ENCODE measurements at places on chromosomes 3 and 15. TPM values are rescaled to one million over a fixed set of nuclear protein-coding genes. Genes with fewer than 3 reads are reported as not detected.

DNA sequence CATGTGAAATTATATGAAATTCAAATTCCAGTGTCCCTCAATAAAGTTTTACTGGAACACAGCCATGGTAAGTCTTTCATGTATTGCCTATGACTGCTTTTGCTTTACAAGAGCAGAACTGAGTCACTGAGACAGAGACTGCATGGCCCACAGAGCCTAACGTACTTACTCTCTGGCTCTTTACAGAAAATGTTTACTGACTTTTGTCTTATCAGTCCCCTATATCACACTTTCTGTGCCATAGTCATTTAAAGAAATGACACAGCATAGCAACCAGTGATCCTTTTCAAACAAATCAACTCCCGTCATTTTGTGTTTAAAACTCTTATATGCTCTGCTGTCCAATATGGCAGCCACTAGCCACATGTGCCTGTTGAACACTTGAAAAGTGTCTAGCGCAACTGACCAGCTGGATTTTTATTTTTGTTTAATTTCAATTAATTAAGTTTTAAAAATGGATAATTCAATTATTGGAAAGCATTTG is 129.7 kb upstream of the CDIN1 start:
- peak; percentile 21 for DNase-seq

The FEZF2 gene
- total RNA-seq = not detected

DNA sequence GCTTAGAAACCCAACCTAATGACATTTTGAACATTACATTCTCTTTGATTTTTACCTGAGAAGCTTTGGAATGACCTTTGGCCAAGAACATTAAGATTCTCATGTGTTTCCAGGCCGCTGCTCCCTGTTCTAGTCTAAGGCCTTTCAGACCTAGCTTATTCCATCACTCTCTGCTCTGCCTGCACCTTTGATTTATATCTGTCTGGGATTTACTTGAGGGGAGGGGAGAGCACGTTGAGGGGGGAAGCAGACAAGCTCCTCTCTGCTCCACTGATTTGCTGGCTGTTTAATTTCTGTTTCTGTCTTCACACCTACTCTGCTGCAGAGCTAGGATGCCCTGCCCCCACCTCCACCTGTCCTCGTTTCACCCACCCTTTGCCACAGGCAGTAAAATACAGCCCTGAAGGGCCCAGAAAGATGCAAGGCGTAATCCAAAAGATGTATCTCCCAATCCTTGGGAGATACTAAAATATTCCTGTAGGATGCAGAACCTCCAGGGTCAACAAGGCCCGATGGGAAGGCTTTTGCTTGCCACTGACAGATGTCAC is 429.8 kb downstream of the EPHB1 start:
- DNase-seq = no peak

- DNase-seq = no peak
Observed at GRCh38 chr3:157220211-157220610, 60.3 kb upstream of the CCNL1 start.

The MYH15 gene
- total RNA-seq = 0.17 TPM

DNA sequence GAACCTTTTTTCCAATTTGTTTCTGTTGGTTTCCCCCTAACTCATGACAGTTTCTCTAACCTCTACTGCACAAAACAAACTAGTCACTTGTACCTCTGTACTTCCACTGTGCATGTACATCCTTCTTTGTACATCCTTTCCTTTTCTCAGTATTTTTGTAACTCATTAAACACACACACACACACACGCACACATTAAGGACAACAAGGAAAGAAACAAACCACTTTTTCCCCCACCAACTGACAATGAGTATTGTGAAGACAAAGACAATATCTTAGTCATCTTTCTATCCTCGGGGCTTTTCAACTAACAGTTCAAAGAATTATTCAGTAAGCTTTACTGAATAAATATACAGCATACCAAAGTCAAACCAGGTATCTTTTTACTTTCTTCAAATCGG is 170.5 kb downstream of the VPS13C start:
- DNase-seq = no peak

DNA sequence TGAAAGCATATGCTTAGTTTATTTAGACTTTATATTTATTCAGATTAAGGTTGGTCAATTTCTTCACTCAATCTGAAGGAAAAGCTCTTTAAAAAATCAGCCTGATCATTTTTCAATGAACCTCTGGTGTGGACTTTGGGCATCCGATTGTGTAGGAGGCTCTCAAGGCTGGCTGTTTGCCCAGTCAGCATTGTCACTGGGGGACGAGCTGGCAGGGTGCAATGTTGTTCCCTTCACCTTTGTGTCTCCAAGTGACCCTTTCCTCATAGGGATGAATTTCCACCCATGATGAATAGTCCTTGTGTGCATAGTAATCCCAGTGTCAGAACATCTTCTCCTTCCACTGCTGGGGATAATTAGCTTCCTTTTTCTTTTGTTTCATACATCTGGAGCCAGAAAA is 102.5 kb downstream of the CHRNA7 start:
- no peak for DNase-seq

The P2RY12 gene
- total RNA-seq = 1.8 TPM

DNA sequence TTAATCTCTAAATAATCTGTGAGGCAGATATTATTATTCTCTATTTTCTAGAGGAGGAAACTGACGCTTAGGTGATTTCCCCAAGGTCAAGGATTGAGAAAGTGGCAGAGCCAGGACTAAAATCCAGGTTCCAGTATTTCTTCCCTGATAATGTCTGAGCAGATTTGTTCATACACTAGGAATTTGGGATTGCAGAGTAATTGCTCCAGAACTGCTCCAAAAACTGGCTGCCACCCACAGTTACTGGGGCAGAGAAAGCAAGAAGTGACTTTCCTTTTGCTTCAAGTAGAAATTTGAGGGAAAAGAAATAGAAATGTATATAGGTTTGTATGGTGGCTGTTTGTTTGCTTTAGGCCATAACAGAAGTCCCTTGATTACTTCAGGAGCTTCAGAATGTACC is 60.6 kb downstream of the SLC12A8 start:
- peak; percentile 70 for DNase-seq

The CDHR4 gene
- total RNA-seq = not detected

- no peak for DNase-seq
Observed at GRCh38 chr15:26358708-26359107, 414.2 kb downstream of the GABRB3 start.

- no peak for DNase-seq
Observed at GRCh38 chr15:73353734-73354133, 15.0 kb downstream of the HCN4 start.

GRCh38 chr15:94582368-94582767 is 351.0 kb downstream of the MCTP2 start:
- DNase-seq = no peak

DNA sequence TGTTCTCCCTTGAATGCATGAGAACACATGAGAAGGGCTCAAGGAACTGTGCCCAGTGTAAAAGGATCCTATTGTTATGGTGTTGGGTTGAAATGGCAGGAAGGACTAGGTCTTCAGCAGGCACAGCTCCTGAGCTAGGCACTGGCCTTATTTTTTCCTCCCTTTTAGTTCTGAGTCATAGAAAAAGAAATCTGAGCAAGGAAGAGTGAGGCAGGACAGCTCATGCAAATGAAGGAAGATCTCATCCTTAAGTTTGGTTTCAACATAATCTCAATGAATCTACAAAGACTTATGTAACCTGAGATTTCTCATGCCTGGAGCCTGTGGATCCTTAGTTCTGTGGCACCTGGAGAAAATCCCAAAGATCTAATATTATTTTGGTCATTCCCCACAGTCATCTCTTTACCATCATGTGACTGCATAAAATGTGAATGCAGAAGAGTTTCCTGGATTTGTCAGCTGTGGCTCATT is 188.6 kb upstream of the TBL1XR1 start:
- DNase-seq = peak; percentile 50

GRCh38 chr3:123272547-123272946 is 70.8 kb downstream of the SEC22A start:
- peak; percentile 55 for DNase-seq

DNA sequence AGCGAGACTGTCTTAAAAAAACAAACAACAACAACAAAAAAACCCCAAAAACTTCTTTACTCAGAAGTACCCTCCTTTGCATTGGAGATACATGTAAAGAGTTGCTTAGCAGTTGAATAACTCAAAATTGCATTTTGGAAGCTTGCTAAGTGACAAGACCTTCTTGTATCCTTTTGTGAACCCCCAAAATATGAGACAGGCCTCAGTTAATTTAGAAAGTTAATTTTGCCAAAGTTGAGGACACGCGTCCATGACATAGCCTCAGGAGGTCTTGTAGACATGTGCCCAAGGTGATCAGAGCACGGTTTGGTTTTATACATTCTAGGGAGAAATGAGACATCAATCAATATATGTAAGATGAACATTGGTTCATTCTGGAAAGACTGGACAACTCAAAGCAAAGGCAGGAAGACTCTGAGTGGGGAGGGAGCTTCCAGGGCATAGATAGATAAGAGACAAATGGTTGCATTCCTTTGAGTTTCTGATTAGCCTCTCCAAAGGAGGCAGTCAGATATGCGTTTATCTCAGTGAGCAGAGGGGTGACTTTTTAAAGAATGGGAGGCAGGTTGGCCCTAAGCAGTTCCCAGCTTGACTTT is 1.7 kb upstream of the ARF4 start:
- DNase-seq = no peak

- no peak for DNase-seq
Observed at GRCh38 chr3:165169368-165169767, 26.8 kb downstream of the SLITRK3 start.

The RHOV gene
- total RNA-seq = not detected

GRCh38 chr3:144085964-144086363 is 114.3 kb downstream of the DIPK2A start:
- DNase-seq = peak; percentile 4

- DNase-seq = no peak
Observed at GRCh38 chr3:161366094-161366493, 5.2 kb downstream of the SPTSSB start.

The CPNE9 gene
- total RNA-seq = not detected

GRCh38 chr3:113211330-113212149 is at the start of gene BOC:
Gene BOC, plus strand, starts transcription at chr3:113211557. Its CDS starts 38,246 bp downstream, at chr3:113249803.
- DNase-seq = peak; percentile 82

The ATP13A4 gene
- total RNA-seq = under 0.01 TPM

- no peak for DNase-seq
Observed at GRCh38 chr3:79555655-79556054, 212.1 kb downstream of the ROBO1 start.

GRCh38 chr3:58254144-58254543 is 16.6 kb downstream of the ABHD6 start:
- DNase-seq = no peak

The TTC21A gene
- total RNA-seq = 1.5 TPM

- DNase-seq = no peak
Observed at GRCh38 chr3:104673981-104674380, 692.7 kb upstream of the ALCAM start.

GRCh38 chr15:55915221-55915620 is 78.2 kb downstream of the NEDD4 start:
- DNase-seq = peak; percentile 63

DNA sequence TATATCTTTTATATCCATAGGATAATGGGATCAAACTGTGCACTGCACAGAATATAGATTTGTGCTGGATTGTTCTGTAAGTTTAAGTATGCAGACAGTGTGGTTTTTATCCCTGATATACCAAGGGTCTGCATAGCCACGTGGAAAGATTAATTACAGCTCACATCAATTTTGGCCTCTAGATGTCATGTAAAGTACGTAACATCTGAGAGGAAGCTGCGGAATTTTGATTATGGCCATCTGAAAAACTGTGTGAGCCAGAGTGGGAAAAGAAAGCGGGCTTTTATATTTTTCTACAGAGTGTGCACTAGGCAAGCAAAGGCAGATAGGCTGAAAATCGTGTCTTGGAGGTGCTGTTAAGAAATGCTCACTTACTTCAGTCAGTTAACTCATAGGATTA is 562.7 kb downstream of the GBE1 start:
- DNase-seq = no peak

DNA sequence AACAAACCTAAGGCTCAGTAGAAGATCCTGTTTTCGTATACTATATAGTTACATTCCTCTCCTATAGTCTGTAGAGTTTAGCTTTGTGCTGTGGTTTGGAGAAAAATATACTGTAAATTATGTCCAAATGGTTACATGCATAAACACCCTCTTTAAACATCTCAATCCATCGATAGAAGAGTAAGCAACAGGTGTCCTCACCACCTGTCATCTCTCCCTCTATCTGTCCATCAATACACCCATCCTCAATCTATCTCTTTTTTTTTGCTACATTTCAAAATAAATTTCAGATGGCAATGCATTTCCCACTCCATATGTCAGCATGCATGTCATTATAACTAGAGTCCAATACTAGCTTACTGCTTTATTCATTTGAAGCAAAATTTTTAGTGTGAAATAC is 21.0 kb upstream of the GABRG3 start:
- no peak for DNase-seq

GRCh38 chr3:89571707-89572106 is 464.3 kb downstream of the EPHA3 start:
- peak; percentile 67 for DNase-seq

The RTP3 gene
- total RNA-seq = not detected

- DNase-seq = peak; percentile 36
Observed at GRCh38 chr3:8982509-8982908, 19.2 kb upstream of the RAD18 start.

DNA sequence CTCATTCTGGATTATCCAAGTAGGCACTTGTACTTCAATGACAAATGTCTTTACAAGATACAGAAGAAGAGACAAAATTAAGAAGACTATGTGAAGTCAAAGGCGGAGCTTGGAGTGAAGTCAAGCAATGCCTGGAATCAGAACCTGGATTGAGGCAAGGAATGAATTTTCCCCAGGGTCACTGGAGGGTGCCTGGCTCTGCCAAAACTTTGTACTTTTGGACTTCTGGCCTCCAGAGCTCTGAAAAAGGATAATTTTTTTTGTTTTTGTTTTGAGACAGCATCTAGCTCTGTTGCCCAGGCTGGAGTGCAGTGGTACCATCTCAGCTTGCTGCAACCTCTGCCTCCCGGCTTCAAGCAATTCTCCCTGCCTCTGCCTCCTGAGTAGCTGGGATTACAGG is 119.3 kb upstream of the AGBL1 start:
- no peak for DNase-seq

DNA sequence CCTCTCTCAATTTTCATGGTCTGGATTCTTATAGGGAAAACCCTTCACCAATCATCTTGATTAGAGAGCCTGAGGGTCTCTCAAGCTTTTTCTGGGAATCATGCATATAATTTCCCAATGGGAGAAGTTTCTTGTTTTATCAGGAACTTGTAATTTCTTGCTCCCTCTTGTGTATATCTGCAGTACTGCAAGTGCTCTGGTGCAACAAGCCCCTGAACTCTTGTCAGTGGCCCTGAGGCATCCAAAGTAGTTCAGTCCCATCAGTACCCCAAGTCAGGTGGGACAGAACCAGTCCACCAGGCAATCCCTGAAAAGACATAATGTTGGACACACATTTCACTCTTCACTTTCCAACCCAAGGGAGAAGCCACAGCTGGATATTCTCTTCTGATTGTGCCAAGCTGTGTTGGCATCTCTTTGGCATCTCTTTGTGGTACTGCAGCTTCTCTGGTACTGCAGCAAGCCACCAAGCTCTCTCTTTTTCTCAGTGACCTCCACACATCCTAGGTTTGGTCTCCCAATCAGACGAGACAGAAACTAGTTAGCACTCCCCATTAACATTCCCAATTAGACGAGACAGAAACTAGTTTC is 214.5 kb downstream of the ZIC4 start:
- DNase-seq = peak; percentile 68
